Activated T-helper 2 cell treated with anti-CD3 and anti-CD28 coated beads, Interferon-gamma antibody, Interleukin-2, Interleukin-4, amounts not matched to agents 10 μg/mL and 5 μg/mL and 100 μg/mL, durations not matched to agents 14 hours and 24 hours and 36 hours (primary cell): ENCODE measurements at places on chromosomes 13 and 19. TPM values are rescaled to one million over a fixed set of nuclear protein-coding genes. Genes with fewer than 3 reads are reported as not detected.

- H3K27ac ChIP-seq = no peak overlapping the region
- peaks cover 3% of the 10 kb centered on the region for H3K4me1 ChIP-seq
- H3K27me3 ChIP-seq = no peaks in the 10 kb centered on the region
Observed at GRCh38 chr13:37027639-37028038, 27.1 kb downstream of the EXOSC8 start.

DNA sequence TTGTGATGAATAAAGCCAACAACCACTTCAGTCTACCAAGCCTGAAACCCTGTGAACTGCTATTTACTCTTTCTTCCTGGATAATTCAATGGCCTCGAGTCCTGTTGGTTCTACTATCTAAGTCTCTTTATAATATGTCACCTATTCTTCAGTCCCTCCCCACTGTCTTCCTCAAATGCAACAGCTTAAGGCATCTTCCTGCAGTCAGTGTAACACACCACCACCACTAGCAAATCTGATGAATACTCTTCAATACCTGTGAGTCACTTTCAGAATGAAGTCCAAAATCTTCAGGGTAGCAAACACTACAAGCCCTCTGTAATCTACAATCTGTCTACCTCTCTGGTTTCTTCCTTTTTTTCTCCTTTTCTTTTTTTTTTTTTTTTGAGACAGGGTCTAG, 32.9 kb downstream of the ZDHHC20 start:
- H3K4me1 ChIP-seq = peaks cover 15% of the 10 kb centered on the region
- no peak for DNase-seq
- no peak overlapping the region for H3K27ac ChIP-seq
- H3K27me3 ChIP-seq = no peaks in the 10 kb centered on the region
- H3K4me3 ChIP-seq = no peak overlapping the region

DNA sequence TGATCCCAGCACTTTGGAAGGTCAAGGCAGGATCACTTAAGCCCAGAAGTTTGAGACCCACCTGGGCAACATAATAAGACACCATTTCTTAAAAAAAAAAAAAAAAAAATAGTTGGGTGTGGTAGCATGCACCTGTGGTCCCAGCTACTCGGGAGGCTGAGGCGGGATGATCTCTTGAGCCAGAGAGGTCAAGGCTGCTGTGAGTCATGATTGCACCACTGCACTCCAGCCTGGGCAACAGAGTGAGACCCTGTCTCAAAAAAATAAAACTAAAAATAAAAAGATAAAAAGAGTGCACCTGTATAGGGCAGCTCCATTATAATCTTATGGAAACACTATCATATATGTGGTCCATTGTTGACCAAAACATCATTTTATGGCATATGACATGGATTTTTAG, 25.5 kb upstream of the STARD13 start:
- DNase-seq = no peak
- no peaks in the 10 kb centered on the region for H3K27me3 ChIP-seq
- no peak overlapping the region for H3K4me3 ChIP-seq
- H3K4me1 ChIP-seq = no peaks in the 10 kb centered on the region
- no peaks in the 10 kb centered on the region for H3K36me3 ChIP-seq

DNA sequence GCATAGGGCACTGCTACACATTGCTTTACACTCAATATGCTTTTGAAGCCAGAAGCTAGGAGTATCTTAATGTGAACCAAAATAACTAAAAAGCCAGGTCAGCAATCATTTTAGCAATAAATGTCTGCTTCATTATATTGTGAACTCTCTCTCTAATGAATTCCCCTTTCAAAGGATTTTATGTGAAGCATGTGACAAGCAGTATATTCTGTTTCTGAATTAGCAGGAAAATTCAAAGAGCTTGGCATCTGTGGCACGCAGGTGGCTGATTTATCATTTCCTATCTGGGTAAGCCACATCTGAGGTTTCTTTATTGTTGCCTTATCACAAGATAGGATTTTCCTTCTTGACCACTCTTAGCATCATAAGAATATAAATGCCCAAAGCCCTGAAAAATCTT, 56.8 kb upstream of the KLF12 start:
- H3K4me3 ChIP-seq = no peak overlapping the region
- H3K4me1 ChIP-seq = peaks cover 13% of the 10 kb centered on the region
- H3K27ac ChIP-seq = no peak overlapping the region
- H3K36me3 ChIP-seq = no peaks in the 10 kb centered on the region

ZNF571 gene
- total RNA-seq = 0.50 and 0.67 TPM in 2 replicates
